Dermis microvascular lymphatic vessel endothelial cell (primary cell): ENCODE measurements at places on chromosomes 2 and 18. TPM values are rescaled to one million over a fixed set of nuclear protein-coding genes. Genes with fewer than 3 reads are reported as not detected.

Gene FABP1
- total RNA-seq = not detected in 2 replicates

Gene NEURL3
- total RNA-seq = 0.13 TPM in 2 replicates

Gene COLEC12
- total RNA-seq = 33.4 and 110 TPM in 2 replicates

Gene CNTNAP5
- total RNA-seq = not detected in 2 replicates

Gene C18orf54
- total RNA-seq = 4.2 and 6.9 TPM in 2 replicates

Gene SLC14A1
- total RNA-seq = not detected in 2 replicates
